IMR-90 (cell line): ENCODE measurements at places on chromosomes 12 and 14. TPM values are rescaled to one million over a fixed set of nuclear protein-coding genes. Genes with fewer than 3 reads are reported as not detected.

GRCh38 chr12:31263661-31264060, 62.3 kb downstream of the SINHCAF start:
- H3K27ac ChIP-seq: no peak overlapping the region
- H3K27me3 ChIP-seq: no peaks in the 10 kb centered on the region
- no peaks in the 10 kb centered on the region for H3K36me3 ChIP-seq
- no peaks in the 10 kb centered on the region for H3K4me1 ChIP-seq

- no peak for DNase-seq
- H3K27me3 ChIP-seq: no peaks in the 10 kb centered on the region
- H3K4me3 ChIP-seq: no peak overlapping the region
- no peak overlapping the region for H3K27ac ChIP-seq
- no peaks in the 10 kb centered on the region for H3K36me3 ChIP-seq
- no peaks in the 10 kb centered on the region for H3K4me1 ChIP-seq
Observed at GRCh38 chr14:20499881-20500280, 5.5 kb upstream of the RNASE10 start.

GRCh38 chr14:61753631-61754030, 8.6 kb upstream of the SNAPC1 start:
- H3K4me1 ChIP-seq: peaks cover 11% of the 10 kb centered on the region
- H3K27ac ChIP-seq: peak overlapping the region; percentile 41
- DNase-seq: peak; percentile 42
- H3K4me3 ChIP-seq: no peak overlapping the region
- H3K27me3 ChIP-seq: no peaks in the 10 kb centered on the region

DNA sequence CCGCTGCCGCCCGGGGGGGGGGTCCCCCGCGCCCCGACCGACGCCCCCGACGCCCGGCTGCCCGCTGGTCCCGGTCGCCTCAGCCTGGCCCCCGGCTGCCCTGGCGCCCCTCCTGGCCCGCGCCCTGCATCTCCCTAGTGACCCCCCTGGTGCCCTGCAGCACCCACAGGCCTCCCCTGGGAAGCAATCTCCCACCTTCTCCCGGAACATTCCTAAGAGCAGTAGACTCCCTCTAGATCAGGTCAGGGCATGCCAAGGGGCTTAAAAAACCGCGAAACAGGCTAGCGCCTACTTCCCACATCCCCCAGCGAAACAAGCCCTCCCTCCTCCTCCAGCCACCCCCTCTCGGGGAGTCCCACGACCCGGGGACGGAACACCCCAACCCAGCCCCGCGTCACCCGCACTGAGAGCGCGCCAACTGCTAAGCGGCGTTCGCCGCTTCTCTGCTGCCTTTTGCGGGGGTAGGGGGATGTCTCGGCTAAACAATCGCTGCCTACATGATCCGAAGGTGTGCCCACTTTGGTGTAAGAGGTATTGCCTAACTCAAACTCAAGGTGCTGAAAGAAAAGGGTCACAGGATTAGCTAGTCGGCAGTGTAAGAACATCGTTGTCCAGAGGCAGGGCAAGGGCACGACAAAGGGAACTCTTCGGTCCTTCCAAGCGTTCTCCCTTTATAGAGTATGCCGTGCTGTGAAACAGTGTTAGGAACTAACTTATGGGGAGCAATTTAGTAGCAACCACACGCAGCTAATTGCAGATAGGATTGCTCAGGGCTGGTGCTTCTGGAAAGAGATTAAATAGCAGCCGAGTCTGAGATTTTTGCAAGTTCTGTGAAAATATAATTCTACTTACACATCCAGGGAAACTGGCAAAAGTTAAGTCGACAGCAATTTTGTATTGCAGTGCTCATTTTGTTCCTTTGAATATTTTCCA, 619 bp upstream of the NTN4 start:
- peaks cover 12% of the 10 kb centered on the region for H3K4me1 ChIP-seq
- H3K27me3 ChIP-seq: peaks cover 10% of the 10 kb centered on the region
- peaks cover 4% of the 10 kb centered on the region for H3K36me3 ChIP-seq
- DNase-seq: peak; percentile 22

GRCh38 chr12:1920971-1921370, 2.5 kb upstream of the CACNA2D4 start:
- no peak for DNase-seq
- H3K27ac ChIP-seq: no peak overlapping the region
- no peak overlapping the region for H3K4me3 ChIP-seq
- H3K27me3 ChIP-seq: peaks cover 69% of the 10 kb centered on the region

DNA sequence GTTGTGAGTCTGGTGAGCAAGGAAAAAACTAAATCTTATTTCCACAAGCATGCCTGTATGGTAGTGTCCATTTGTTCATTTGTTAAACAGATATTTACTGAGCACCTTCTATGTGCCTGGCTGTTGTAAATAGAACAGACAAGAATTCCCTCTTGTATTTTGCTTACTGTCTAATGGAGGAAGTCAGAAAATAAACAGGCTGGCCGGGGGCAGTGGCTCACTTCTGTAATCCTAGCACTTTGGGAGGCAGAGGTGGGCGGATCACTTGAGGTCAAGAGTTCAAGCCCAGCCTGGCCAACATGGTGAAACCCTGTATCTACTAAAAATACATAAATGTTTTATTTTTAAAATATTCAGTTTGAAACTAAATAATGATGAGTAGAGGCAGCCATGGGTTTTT, 79.3 kb downstream of the GTF2A1 start:
- H3K27me3 ChIP-seq: no peaks in the 10 kb centered on the region
- DNase-seq: no peak
- no peaks in the 10 kb centered on the region for H3K4me1 ChIP-seq
- no peaks in the 10 kb centered on the region for H3K36me3 ChIP-seq

DNA sequence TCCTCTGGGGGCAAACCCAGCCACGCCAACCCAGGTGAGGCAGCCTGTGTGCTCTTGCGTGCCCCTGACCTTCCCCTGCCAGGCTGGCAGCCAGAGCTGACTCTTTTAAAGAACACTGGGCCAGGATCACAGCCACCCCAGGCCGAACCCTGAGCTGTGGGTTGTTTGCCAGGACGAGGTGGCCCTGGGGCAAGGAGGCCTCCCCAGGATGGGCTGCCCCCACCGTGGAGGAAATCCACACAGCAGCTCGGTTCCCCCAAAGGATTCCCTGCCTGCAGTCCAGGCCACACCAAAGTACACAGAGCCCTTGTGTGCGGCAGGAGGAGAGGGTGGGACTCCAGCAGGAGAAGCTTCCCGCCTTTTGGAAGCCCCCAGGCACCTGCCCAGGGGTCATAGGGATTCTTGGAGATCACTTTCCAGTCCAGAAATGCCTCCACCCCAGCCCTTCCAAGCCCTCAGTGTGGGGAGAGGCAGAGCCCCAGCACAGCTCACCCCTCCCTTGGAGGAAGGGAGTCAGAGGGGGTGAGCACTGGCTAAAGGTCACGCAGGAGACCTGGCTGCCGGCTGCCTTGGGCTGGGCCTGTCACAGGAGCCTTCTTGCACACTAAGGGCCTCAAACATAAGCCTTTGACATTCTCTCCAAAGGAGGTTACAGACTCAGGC, 115.6 kb downstream of the CALM1 start:
- H3K27me3 ChIP-seq: peaks cover 24% of the 10 kb centered on the region
- no peaks in the 10 kb centered on the region for H3K4me1 ChIP-seq
- no peaks in the 10 kb centered on the region for H3K36me3 ChIP-seq
- H3K27ac ChIP-seq: no peak overlapping the region

- H3K36me3 ChIP-seq: no peaks in the 10 kb centered on the region
- no peak for DNase-seq
- no peaks in the 10 kb centered on the region for H3K27me3 ChIP-seq
- no peak overlapping the region for H3K27ac ChIP-seq
- H3K4me1 ChIP-seq: no peaks in the 10 kb centered on the region
Observed at GRCh38 chr12:57435293-57435692, 709 bp downstream of the INHBC start.

DNA sequence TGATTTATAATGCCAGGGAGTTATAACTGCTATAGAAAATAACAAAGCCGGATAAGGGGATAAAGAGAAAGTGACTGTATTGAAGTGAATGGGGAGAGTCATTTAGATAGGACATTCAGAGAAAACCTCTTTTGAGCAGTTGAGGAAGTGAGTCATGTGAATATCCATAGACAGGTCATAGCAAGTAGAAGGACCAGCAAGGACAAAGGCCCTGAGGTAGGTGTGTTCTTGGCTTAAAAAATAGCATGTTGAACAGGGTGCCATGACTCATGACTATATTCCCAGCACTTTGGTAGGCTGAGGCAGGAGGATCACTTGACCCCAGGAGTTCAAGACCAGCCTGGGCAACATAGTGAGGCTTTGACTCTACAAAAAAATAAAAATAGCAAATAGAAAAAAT, 51.5 kb upstream of the RAP1B start:
- H3K36me3 ChIP-seq: no peaks in the 10 kb centered on the region
- H3K4me1 ChIP-seq: peaks cover 16% of the 10 kb centered on the region
- DNase-seq: peak; percentile 36
- H3K27ac ChIP-seq: no peak overlapping the region
- no peaks in the 10 kb centered on the region for H3K27me3 ChIP-seq

GRCh38 chr12:60421741-60422140, 825.9 kb downstream of the SLC16A7 start:
- no peaks in the 10 kb centered on the region for H3K36me3 ChIP-seq
- no peak overlapping the region for H3K4me3 ChIP-seq
- no peak overlapping the region for H3K27ac ChIP-seq
- peak; percentile 75 for DNase-seq
- no peaks in the 10 kb centered on the region for H3K4me1 ChIP-seq

- H3K27me3 ChIP-seq: peaks cover 22% of the 10 kb centered on the region
- H3K4me3 ChIP-seq: no peak overlapping the region
- H3K27ac ChIP-seq: no peak overlapping the region
- no peaks in the 10 kb centered on the region; the same call in 1 of the 2 replicates for H3K4me1 ChIP-seq
Observed at GRCh38 chr14:69288011-69288771, 28.2 kb downstream of the GALNT16 start.

GRCh38 chr12:53500142-53500775, 824 bp upstream of the TARBP2 start:
- peaks cover 14% of the 10 kb centered on the region; the same call in 1 of the 2 replicates for H3K36me3 ChIP-seq
- H3K4me1 ChIP-seq: peaks cover 18% of the 10 kb centered on the region
- DNase-seq: peak; percentile 65
- H3K27me3 ChIP-seq: no peaks in the 10 kb centered on the region
- peak overlapping the region; percentile 92 for H3K27ac ChIP-seq
- peak overlapping the region; percentile 64 for H3K4me3 ChIP-seq

DNA sequence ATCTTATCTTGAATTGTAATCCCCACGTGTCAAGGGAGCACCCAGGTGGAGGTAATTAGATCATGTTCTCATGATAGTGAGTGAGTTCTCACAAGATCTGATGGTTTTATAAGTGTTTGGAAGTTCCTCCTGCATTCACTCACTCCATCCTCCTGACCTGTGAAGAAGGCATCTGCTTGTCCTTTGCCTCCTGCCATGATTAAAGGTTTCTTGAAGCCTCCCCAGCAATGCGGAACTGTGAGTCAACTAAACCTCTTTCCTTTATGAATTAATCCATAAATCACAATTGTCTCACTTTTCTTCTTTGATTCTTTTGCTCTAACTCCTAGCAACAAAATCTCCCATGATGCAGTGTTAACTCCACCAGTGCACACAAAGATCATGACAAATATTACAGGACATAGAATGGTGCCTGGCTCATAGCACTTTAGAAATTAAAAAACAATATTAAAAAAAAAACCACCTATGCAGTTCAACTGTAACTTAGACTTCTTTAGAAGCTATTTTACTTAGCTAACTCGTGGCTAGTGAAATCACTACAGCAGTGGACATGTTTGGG, 37.6 kb upstream of the MGAT4C start:
- no peak overlapping the region for H3K4me3 ChIP-seq
- no peak for DNase-seq
- no peaks in the 10 kb centered on the region for H3K36me3 ChIP-seq
- no peaks in the 10 kb centered on the region for H3K4me1 ChIP-seq
- H3K27me3 ChIP-seq: no peaks in the 10 kb centered on the region
- no peak overlapping the region for H3K27ac ChIP-seq

GRCh38 chr14:90398841-90399540, 2.2 kb downstream of the CALM1 start:
- H3K27me3 ChIP-seq: no peaks in the 10 kb centered on the region
- DNase-seq: no peak
- peaks cover 28% of the 10 kb centered on the region for H3K36me3 ChIP-seq
- H3K27ac ChIP-seq: no peak overlapping the region
- H3K4me3 ChIP-seq: peak overlapping the region; percentile 96

DNA sequence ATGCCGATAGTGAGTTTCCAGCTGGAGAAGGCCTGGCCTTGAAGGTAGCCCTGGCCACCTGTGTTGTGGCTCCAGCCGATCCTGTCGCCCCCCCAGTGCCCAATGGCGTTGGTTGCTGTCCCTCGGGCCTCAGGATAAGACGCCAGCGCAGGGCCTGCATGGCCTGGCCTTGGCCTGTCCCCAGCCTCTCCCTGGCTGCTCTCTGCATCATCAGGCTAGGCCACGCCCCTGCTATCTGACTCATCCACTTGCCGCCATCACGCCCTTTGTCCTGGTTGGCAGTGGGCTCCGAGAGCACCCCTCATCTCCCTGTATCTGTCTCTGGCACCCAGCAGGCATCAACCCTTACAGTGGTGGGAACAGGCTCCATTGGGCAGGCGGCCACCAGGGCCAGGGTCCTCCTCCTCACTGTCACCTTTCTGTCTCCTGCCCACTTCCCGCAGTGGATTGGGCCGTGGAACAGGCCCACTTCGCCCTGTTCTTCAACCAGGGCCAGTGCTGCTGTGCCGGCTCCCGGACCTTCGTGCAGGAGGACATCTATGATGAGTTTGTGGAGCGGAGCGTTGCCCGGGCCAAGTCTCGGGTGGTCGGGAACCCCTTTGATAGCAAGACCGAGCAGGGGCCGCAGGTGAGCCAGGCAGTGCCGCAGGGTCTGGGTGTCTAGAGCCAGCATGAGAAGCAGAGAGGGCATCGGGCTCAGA, 25.6 kb downstream of the ALDH2 start:
- peaks cover 59% of the 10 kb centered on the region for H3K36me3 ChIP-seq
- H3K4me1 ChIP-seq: peaks cover 3% of the 10 kb centered on the region; the same call in 1 of the 2 replicates
- no peak overlapping the region for H3K4me3 ChIP-seq
- H3K27me3 ChIP-seq: no peaks in the 10 kb centered on the region
- no peak overlapping the region for H3K27ac ChIP-seq

GRCh38 chr14:56657604-56658003, 78.0 kb downstream of the TMEM260 start:
- no peak for DNase-seq
- peaks cover 2% of the 10 kb centered on the region; the same call in 1 of the 2 replicates for H3K27me3 ChIP-seq
- no peaks in the 10 kb centered on the region for H3K36me3 ChIP-seq
- H3K27ac ChIP-seq: no peak overlapping the region

DNA sequence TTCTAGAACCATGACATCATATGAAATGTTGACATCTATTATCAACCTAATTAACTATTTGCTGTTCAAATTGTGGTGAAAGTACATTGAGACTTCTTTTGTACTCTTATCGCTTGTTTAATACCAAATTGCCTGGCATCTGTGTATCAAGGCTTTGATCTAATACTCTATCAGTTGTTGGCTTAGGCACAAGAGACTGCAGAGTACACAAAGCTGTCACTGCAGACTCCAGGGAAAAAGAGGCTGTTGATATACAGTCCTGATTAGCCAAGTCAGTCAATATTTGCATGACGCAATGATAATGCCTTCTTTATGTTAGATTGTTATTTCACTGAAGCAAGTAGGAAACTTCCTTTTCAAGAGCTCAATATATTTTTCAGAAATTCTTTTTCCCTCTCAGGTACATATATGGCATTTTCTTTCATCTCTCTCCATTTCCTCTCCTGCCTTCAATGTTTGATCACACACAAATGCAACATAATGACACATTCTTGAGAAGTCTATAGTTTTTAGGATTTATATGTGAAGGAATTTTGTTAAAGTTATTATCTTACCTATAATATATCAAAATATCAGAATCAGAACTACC, 32.3 kb upstream of the PTCSC3 start:
- H3K36me3 ChIP-seq: no peaks in the 10 kb centered on the region
- H3K27ac ChIP-seq: no peak overlapping the region
- DNase-seq: no peak
- no peaks in the 10 kb centered on the region for H3K4me1 ChIP-seq
- peaks cover 10% of the 10 kb centered on the region for H3K27me3 ChIP-seq

Gene TCL1B
- total RNA-seq: not detected in 2 replicates

Gene NGB
- total RNA-seq: not detected in 2 replicates

Gene ZFHX2
- under 0.01 and 0.18 TPM in 2 replicates for total RNA-seq

Gene KERA
- not detected in 2 replicates for total RNA-seq

Gene PRICKLE1
- 20.8 and 21.3 TPM in 2 replicates for total RNA-seq

Gene PRPF39
- 25.6 and 29.6 TPM in 2 replicates for total RNA-seq

Gene KLRK1
- total RNA-seq: not detected in 2 replicates

Gene PTCSC3
- total RNA-seq: not detected in 2 replicates
